H1 (cell line): ENCODE measurements at places on chromosomes 11 and 22.

GRCh38 chr11:95247127-95247684, 16.2 kb upstream of the SESN3 start:
- DNase-seq = no peak

- no peak for DNase-seq
Observed at GRCh38 chr22:27650572-27650971, 151.0 kb downstream of the MN1 start.

- no peak for DNase-seq
Observed at GRCh38 chr11:33383075-33383919, 126.1 kb downstream of the HIPK3 start.

DNA sequence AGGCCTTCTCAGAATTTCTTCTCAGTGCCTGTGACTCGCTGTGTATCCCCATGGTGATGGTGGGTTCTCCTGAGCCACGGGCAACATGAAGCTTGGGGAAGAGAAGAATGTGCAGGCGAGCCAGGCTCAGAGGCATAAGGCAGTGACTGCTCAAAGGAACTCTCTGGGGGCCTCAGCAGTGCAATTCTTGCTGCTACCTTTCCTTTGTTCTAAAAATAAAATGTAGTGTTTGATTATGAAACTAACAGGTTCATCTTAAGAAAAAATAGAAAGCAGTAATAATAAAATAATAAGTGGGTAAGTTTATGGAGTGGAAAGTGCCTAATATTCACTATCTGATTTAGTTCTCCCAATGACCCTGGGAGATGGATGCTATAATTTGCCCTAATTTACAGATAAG, 46.7 kb downstream of the MEI1 start:
- DNase-seq = no peak

GRCh38 chr22:26660961-26661578, 3.7 kb downstream of the MIAT start:
- no peak for DNase-seq

DNA sequence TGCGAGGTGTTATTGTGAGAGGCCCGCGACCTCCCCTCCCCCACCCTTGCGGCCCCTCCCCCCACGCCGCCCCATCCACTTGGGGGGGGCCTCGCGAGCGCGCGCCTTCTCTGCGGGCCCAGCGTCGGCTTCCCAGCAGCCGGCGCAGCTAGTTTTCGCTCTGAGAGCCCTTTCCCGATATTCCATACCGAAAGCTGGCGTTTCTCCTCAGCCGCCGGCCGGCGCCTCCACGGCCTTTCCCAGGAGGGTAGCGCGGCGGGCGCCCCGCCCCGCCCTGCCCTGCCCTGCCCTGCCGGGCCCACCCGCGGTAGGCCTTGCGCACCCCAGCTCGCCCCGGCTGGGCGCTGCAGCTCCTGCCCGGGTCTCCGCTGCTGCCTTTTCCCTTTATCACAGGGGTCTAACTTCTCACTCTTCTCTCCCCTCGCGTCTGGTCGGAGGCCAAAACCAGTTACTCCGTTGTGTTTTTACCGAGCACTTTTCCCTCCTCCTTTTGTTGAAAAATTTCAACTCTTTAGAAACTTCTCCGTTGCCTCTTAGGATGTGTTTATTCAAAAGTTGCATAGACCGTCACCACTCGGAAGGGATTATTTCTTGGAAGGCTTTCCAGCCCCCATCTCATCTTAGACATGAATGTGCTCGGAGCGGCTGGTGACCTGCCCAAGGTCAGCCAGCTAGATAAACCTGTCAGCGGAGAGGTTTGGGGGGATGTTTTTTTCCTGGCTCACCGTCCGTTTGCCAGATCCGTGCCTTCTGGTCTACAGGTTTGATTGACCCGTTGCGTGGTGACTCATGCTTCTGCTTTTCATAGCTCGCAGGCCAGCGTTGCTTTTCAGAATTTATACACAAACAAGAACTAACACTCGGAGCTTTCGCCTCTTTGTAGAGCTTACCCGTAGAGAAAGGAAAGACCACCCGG, 648 bp downstream of the PAFAH1B2 start:
- no peak for DNase-seq

DNA sequence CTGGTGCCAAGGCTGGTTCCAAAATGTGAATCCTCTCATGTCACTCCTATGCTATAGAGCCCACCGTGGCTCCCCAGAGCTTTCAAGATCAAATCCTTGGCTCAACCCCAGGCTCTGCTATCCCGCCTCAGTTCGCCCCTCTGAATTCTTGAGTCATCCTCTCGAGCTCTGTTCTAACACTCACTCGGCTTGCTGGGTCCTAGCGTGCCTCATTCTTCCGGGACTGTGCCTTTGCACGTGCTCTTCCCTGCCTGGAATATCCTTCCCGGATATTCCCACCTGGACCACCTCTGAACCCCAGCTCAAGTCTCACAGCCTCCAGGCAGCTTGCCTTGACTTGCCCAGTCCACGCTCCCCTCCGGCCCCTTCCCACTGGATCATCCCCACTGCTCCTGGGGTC, 13.0 kb downstream of the KCTD17 start:
- DNase-seq = no peak

- no peak for DNase-seq
Observed at GRCh38 chr11:118768690-118769089, 22.3 kb downstream of the DDX6 start.

GRCh38 chr11:67252831-67253239, 13.4 kb upstream of the GRK2 start:
- no peak for DNase-seq

DNA sequence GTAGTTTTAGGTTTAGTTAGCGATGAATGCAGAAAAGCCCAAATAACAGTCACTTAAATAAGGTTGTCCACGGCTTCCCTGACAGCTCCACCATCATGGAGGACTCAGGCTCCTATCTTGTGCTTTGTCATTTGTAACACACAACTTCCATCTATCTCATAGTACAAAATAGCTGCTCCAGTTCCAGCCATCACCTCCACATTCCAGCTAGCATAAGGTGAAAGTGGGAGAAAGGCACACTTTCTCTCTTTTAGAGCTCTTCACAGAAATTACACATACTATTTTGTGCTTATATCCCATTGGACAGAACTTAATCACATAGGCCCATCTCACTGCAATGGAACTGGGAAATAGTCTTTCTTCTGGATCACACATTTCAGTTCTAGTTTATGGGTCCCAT, 8.7 kb downstream of the THY1 start:
- DNase-seq = no peak

GRCh38 chr11:6505577-6506240, 8.6 kb downstream of the DNHD1 start:
- no peak for DNase-seq

- no peak for DNase-seq
Observed at GRCh38 chr11:14611939-14612338, 31.7 kb upstream of the PDE3B start.

- no peak for DNase-seq
Observed at GRCh38 chr11:27184458-27185312, 144.1 kb downstream of the BBOX1 start.
